Activated CD4-positive, alpha-beta T cell treated with anti-CD3 and anti-CD28 coated beads for 24 hours (primary cell): ENCODE measurements at places on chromosomes 11 and 22.

GRCh38 chr11:107608809-107609208 is 17.9 kb downstream of the ELMOD1 start:
- no peak for DNase-seq

DNA sequence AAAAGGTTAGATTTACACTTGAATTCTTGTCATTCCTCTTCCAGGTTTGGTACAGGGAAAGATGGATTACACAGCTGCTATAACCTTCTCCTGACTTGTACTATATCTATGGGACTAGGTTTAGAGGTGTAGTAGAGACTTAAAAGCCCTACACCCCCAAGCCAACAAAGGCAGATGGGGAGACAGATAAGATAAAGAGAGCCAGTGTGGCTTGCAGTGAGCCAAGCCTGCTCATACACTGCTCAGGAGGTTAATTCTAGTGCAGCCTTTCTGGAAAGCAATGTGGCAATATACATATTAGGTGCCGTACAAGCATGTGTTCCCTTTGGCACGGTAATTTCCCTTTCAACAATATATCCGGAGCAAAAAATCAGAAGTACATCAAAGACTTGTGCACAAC is 10.8 kb downstream of the SIK3 start:
- DNase-seq, result no peak

GRCh38 chr11:97460091-97460490 is 1070.3 kb downstream of the JRKL start:
- no peak for DNase-seq

DNA sequence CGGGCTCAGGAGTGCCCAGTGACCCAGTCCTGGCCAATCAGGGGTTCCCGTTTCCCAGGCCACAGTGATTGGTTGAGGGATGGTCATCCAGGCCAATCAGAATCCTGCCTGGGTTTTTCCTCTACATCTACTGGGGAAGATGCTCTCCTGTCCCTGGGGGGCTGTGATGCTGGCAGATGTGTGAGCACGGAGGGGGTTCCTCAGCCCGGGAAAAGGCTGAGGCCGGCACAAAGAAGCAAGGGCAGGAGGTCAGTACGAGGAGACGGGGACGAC is 171.2 kb downstream of the CTTN start:
- DNase-seq, result no peak

DNA sequence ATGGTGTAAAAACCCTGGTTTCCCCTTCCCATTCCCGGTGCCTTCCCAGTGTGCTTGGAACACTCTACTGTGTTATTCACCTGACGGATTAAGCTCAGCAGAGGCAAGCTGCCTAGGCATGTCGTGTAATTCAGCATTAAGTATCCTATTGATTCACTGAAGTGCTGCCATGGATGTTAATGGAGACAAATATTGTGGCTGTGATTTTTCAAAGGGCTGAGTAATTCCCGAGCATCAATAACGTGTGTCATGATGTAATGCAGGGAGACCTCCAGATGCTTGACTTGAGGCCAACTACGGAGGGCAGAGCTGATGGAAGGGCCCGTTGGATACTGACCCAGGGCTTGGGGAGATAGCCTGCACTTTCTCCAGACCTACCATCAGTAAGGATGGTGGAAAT is 269.0 kb downstream of the ST3GAL4 start:
- DNase-seq, result no peak

- DNase-seq, result no peak
Observed at GRCh38 chr11:70545610-70545912, 147.2 kb downstream of the CTTN start.

DNA sequence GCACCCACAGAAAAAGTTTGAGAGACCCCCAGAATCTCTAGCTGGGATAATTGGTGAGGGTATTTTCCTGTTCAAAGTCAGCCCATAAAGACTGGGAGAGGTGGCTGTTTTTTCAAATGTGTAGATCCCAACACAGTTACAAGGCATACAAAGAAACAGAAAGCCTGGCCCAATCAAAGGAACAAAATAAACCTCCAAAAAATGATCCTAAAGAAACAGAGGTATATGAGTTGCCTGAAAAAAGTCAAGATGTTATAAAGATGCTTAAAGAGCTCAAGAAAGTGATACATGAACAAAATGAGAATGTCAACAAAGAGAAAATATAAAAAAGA is 40.2 kb upstream of the MMP12 start:
- DNase-seq, result no peak

GRCh38 chr11:131810541-131810940 is 440.1 kb downstream of the NTM start:
- no peak for DNase-seq

- no peak for DNase-seq
Observed at GRCh38 chr11:8426076-8426475, 162.4 kb upstream of the LMO1 start.

DNA sequence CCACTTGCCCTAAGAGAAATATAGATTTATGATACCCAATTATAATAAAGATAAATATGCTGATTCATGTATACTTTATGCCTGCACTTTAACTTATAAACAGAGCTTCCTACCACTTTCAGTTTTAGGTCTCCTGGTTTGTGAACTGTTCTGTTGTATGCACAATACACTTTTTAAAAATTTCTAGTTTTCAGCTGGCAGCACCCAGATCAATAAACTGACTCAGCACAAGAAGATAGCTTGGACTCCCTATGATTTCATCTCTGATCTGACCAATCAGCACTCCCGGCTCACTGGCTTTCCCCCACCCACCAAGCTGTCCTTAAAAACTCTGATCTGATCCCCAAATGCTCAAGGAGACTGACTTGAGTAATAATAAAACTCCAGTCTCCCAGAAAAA is 33.5 kb upstream of the FAM181B start:
- DNase-seq, result no peak

- DNase-seq, result no peak
Observed at GRCh38 chr11:63508009-63508408, 2.1 kb downstream of the LGALS12 start.

DNA sequence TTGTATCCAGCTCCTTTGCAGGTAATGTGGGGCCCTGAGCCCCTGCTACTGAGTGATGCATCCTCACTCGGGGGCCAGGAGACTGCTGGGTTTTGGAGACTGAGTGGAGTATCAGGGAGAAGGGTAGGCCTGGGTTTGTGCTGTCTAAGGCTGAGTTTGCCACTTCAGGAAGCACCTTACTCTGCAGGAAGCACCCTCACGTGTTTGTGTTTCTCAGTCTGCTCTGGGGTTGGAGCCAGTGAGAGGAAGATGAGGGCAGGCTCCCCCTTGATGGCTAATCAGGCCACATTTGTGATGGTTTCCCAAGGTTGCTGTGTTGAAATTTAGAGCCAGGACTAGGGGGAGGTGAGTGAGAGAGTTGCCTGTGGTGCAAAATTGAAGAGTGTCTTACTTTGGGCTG is 13.7 kb upstream of the THY1 start:
- DNase-seq, result no peak

GRCh38 chr11:131423688-131424087 is 53.3 kb downstream of the NTM start:
- no peak for DNase-seq

DNA sequence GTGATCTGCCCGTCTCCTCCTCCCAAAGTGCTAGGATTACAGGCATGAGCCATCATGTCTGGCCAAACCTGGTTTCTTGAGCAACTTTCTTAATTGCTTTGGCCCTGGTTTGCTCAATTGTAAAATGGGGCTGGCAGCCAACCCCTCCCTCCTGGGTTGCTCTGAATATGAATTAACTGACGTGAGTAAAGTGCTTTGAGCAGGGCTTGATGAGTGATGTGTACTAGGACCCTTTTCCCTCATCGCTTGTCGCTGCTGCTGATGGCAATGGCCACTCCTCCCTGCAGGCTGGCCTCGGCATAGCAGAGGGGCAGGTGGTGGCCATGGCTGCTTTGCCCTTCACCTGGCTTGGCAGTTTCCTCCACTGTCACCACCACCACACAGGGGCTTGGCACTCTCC is 41.5 kb downstream of the RNF141 start:
- DNase-seq, result no peak

DNA sequence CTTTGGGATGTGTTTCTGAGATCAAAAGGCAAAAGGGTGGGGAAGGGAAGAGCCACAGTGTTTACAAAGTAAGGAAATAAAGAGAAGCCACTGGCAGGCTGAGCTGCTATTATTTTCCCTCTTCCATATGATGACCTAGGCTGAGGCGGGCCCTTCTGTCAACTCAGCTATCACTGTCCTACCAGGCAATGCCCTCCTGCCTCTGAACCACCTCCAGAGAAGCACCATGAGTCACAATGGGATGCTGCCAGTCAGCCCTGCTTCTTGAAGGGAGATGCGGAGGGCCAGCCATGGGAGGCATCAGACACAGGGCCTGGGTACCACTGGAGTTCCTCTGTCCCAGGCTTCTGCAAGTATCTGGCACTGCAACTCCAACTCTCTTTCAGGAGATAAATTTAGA is 107.9 kb upstream of the BID start:
- no peak for DNase-seq

DNA sequence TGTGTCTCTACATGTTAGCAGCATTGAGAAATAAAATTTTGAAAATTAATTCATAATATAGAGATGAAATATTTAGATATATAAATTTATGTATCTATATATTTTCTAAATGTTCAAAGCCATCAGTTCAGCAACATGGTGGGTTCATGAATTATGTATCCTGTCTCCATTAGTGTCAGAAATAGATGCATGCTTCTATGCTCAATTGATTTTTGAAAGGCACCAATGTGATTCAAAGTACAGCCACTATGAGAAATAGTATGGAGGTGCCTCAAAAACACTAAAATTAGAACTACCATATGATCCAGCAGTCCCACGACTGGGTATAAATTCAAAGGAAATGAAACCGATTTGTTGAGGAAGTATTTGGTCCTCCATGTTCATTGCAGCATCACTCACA is 128.6 kb upstream of the SYN3 start:
- no peak for DNase-seq

DNA sequence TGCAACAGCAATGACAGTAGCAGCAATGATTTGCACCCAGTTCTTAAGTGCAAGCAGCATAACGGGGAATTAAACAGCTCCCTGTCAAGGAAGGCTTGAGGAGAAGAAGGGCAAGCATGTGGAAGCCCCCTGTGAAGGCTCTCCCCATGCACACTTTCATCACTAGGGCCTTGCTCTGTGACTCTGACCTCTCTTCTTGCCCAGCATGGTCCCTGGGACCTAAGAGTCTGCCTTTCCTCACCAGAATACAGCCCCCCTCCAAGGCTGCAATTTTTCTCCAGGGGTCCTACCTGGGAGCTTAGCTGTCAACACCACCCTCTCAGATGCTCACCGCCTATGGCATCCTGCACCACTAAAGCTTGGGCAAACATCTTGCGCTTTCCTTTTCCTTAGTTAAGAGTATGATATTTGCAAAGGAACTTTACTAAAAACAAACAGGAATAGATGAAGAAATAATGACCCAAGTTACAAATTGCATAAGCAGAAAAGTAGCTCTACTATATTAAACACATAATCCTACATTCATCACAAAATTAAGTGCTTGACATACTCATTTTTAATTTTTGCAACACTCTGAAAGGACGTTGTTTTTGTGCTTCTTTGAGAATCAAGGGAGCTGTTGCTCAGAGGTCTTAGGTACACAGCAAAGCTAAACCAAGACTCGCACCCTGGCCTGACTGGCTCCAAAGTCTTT is 187.6 kb downstream of the ADAMTS15 start:
- DNase-seq, result no peak

DNA sequence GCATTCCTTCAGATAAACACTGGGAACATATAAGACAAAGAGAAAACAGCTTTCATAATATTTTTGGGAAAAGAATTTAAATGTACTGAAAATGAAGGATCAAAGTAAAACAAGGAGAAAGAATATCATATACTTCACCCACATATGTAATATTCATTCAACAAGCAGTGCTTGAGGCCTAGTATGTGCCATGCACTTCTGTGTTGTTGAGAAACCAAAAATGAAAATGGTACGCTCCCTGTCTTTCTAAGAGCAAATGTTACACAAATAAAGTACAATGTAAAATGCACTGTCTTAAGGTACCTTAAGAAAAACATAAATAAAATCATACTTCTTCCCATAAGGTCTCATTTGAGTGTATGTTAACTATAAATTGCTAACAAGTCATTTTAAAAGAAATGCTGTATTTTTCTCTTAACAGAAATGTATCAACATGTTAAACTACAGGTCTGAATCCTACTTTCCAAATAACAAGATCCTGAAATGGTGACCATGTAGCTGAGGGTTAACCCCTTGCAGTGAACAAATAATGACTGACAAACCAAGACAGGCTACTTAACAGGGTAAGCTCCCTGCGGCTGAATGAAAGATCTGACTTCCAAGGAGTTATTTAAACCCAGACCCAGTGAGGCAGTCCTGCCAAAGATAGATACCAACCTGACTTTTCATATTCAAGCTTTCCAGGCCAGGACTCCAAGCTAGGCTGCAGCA is 377.6 kb downstream of the DCDC1 start:
- DNase-seq, result no peak

DNA sequence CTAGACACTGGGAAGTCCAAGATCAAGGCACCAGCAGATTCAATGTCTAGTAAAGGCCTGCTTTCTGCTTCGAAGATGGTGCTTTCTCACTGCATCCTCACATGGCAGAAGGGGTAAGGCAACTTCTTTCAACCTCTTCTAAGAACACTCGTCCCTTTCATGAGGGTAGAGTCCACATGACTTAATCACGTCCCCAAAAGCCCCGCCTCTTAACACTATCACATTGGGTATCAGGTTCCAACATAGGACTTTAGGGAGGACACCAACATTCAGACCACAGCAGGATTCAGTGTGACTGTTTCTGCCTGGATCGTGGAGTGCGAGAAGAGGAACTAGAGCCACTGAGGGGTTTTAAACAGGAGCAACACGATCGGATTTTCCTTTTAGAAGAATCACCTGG is 3.7 kb upstream of the TIRAP start:
- no peak for DNase-seq

- no peak for DNase-seq
Observed at GRCh38 chr22:23888615-23889401, 5.4 kb upstream of the MIF start.

DNA sequence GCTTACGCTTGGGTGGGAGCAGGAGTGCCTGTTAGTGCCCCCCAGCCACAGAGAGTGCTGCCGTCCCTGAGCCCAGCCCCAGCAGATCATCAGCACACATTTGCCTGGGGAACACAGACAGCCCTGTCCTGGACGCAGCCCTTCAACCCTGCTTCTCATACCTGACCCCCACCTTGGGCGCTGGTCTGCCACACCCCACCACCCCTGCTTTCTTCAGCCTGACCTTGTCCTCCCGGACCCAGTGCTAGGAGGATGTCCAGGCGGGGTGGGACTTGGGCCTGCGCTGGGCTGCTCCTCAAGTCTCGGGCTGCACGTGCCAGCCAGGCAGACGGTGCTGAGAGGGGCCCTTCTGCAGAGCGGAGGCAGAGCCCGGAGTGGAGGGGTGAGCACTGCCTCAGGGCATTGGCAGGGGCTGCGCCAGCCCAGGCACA is 119.2 kb downstream of the KCNQ1OT1 start:
- DNase-seq, result no peak

GRCh38 chr11:3982431-3982830 is 112.2 kb upstream of the RRM1 start:
- DNase-seq, result no peak

- no peak for DNase-seq
Observed at GRCh38 chr11:131877246-131877942, 507.0 kb downstream of the NTM start.

GRCh38 chr11:103906291-103906867 is 130.1 kb upstream of the DDI1 start:
- DNase-seq, result no peak

- no peak for DNase-seq
Observed at GRCh38 chr11:2942872-2943710, 13.9 kb upstream of the PHLDA2 start.
